ENCODE measurements at places on chromosomes 3 and 15.

DNA sequence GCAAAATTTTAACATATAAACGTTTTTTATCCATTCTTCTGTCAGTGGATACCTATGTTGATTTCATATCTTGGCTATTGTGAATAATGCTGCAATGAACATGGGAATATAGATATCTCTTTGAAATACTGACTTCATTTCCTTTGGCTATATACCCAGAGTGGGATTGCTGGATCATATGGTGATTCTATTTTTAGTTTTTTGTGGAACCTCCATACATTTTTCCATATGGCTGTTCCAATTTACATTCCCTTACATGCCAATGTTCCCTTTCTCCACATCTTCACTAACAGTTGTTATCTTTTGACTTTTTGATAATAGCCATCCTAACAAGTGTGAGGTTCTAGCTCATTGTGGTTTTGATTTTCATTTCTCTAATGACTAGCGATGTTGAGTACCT lies 344.6 kb downstream of the EPHA3 start:
- no peak for DNase-seq

DNA sequence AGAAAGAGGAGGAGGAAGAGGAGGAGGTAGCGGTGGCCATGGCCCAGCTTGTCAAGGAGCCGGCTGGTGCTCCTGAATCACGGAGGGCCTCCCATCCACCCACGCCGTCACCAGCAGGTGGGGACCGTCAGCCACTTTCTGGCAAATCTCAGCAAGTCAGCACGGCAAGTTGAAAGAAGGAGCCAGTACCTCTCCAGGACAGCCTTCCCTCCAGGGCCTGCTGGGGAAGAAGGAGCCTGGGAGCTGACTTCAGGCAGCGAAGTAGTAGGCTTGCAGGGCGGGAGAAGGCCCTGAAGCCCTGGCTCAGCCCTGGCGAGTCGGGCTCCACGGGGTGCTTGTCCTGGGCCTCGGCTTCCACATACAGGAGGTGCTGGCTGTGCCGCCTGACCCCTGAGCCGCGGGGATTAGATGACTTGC lies 99.2 kb upstream of the TRPM1 start:
- no peak for DNase-seq

GRCh38 chr15:60661080-60661645 lies 182.2 kb upstream of the ICE2 start:
- no peak for DNase-seq

DNA sequence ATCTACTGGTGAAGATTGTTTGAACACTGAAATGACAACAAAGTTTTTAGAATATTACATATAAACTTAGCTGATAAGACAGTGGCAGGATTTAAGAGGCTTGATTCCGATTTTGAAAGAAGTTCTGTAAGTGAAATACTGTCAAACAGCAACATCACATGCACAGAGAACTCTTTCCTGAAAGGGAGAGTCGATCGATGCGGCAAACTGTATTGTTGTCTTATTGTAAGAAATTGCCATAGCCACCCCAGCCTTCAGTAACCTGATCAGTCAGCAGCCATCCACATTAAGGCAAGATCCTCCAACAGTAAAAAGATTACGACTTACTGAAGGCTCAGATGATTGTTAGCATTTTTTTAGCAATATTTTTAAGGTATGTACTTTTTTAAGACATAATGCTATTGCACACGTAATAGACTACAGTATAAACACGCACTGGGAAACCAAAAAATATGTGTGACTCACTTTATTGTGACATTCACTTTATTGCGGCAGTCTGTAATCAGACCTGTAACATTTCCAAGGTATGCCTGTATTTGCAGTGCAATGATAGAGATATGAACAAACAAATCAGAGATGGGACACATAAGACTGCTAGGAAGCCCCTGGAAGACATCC lies 225.6 kb upstream of the UBE2E1 start:
- DNase-seq = no peak

- no peak for DNase-seq
Observed at GRCh38 chr15:96716075-96716474, 385.6 kb downstream of the NR2F2 start.

GRCh38 chr3:15536856-15537255 lies 15.3 kb upstream of the COLQ start:
- no peak for DNase-seq

DNA sequence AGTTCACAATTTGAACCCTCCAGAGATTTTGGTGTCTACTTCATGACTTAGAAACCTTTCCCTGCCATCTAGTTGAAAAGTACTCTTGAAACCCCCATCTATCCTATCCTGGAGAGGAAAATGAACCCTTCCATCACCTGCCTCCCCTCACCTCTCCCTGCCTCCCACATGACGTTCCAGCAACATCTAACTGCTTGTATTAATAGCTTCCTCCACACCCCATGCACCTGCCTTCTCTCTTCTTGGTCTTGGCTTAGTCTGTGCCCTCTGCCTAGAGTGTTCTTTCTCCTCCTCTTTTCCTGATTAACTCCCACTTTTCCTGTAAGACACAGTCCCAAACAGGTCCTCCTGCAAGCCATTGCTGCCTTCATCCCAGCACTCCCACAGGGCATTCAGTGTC lies 107.8 kb downstream of the LIPC start:
- DNase-seq = no peak

DNA sequence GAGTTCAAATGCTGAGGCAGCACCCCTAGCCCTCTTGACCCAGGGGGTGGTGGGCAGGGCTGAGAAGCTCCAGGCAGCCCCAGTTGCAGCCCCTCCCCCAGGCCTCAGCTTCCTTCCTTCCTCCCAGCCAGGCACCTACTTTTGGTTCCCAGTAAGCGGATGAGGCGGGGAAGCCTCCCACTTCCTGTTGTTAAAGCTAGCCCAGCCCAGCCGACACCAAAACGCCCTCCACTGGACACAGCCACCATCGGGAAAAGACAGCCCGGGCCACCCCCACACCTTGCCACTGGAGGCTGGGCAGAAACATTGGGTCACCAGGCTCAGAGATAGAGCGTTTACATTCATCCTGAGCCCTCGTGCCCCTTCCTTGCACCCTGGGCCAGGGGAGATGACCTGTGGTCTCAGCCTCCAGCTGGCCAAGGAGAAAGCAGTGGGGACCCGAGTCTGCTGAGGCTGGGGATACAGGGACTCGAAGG lies 3.5 kb downstream of the DUSP7 start:
- peak; percentile 36 for DNase-seq

GRCh38 chr3:124277144-124277890 lies 285.4 kb upstream of the ROPN1 start:
- no peak for DNase-seq

DNA sequence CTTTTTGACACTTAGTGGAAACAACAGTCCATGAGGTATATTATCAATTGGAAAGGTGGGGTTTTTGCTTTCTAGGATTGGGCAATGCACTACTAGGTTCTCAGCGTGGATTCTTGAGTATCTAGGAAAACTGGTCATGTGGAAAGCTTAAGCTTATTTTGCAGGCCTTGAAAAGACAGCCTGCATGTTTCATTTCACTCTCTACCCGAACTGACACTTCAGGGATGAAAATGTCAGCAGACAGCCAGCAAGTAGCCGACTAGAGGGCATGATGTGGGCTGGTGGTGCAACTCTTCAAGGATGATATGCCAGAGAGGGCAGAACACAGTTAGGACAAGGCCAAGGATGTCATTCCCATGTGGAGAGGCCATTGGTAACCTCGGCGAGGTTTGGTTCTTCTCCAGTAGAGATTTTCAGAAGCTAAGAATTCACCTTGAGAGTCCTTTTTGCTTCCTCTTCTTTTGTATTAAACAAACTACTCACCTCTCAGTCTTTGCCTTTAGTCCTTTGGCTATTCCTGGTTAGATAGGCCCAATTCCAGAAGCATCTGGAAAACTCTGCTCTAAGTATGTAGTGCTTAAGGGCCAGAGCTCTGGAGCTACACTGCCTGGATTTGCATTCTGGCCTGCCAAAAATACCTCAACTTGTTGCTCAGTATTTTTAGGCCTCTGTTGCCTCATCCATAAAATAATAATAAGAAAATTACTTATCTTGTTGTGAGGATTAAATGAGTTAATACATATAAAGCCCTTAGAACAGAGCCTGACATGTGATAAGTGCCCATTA lies 17.9 kb downstream of the LPP start:
- no peak for DNase-seq

GRCh38 chr3:110646496-110646895 lies 425.1 kb upstream of the NECTIN3 start:
- DNase-seq = no peak

GRCh38 chr15:80822676-80823075 lies 43.5 kb downstream of the CEMIP start:
- DNase-seq = no peak

- no peak for DNase-seq
Observed at GRCh38 chr3:52146811-52147210, 7.4 kb downstream of the POC1A start.

DNA sequence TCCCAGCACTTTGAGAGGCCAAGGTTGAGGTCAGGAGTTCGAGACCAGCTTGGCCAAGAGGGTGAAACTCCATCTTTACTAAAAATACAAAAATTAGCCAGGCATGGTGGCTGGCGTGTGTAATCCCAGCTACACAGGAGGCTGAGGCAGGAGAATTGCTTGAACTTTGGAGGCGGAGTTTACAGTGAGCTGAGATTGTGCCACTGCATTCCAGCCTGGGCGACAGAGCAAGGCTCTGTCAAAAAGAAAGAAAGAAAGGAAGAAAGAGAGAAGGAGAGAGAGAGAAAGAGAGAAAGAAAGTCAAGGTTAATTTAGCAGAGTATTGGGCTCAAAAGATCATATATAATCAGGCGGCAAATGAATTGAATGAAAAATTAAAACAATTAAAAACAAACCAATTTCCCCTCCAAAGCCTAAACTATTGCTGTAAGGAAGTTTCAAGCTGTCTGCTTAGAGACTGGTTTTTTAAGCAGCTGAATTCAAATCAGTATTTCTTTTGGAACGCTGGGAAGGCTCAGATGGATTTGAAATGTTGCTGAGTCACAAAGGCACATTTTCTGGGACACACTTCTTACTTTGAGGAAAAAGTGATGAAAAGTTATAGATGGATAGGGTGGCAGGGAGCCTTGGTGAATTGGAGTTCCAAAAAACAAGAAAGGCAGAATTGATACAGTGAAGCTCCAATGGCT lies 81.3 kb upstream of the BHLHE40 start:
- DNase-seq = no peak

DNA sequence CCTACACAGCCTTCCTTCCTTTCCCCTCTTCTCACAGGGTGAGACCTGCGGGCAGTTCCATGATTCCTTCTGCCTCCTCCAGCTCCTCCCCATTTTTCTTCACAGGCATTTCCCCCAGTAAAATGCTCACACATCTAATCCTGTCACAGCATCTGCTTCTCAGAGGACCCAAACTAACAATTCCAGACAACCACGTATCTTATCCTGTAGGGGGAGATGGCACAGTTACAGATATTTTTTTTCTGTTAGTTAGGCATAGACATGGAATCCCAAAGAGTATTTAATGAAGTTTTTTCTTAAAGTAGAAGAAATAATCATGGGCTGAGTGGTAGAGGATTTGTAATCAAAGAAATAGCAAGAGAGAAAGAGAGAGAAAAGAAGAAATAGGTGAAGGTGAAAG lies 373.1 kb upstream of the ADAMTS9 start:
- DNase-seq = no peak

GRCh38 chr3:72334681-72335457 lies 513.4 kb downstream of the SHQ1 start:
- DNase-seq = no peak

DNA sequence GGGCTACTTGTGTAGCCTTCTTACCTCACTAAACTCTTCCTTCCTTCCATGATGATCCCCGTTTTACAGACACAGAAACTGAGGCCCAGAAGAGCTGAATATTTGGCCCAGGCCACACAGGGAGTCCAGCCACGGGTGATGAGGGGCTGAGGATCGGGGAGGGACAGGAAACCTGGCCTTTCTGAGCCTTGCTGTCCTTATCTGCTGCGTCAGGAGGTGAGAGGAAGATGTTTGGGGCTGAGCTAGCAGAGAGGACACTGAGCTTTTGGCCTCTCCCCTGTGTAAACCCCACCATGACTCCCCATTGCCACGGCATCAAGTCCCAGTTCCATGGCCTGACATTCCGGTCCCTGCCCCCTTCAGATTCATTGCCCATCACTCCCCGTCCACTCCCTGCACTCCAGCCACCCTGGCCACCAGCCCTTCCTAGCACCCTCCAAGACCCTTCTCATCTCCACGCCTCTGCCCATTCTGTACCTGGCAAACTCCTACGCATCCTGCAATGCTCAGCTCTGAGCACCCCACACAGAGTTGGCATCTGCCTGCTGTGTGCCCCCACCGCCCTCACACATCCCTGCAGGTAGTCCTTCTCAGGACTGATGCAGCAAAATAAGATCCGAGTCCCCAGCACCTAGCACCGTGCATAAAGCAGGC lies 103.0 kb downstream of the FBLN2 start:
- DNase-seq = no peak

DNA sequence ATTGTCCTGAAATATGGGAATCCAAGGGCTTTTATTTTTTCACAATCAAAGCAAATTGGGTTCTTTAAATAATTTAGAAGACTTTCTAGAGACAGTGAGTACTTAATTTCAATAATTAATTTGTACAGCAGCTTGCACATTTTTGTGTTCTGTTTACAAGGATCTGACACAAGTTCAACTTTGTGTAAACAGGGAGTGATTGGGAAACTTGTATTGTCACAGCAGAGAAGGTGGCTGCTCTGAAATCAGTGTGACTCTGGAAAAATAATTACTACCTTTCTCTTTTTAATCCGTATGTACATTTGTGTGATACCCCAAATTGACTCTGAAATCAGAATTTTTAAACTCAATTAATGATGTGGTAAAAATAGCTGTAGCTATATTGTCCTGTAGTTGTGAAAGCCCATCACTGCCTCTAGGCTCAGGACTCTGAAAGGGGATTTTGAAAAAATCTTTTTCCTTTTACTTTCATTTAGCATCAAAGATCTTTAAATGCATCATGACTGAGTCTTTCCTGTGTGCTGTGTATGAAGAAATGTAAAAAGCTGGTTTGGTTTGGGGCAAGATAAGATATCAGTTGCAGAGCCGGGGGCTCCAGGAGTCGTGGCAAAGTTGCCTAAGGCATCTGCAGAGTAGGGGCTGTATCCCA lies 45.1 kb downstream of the MFSD1 start:
- DNase-seq = peak; percentile 15

GRCh38 chr15:89333959-89334509 lies 590 bp downstream of the POLG start:
- no peak for DNase-seq

DNA sequence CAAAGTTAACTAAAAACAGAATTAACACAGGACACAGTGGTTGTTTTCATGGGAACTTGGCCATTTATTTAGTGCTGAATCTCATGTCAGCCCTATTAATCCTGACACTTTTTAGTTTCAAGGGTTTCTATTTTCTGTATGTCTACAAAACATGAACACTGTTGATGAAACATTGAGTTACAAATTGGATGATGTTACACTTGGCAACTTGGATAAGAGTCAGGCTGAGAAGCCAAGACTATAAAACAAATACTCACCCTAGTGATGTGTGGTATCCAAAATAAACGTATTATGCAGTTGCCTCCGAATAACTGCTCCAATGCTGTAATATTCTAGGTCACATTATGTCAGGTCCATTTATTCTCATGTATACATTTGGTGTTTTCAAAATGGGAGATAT lies 349.6 kb downstream of the ZIC1 start:
- no peak for DNase-seq

- DNase-seq = no peak
Observed at GRCh38 chr3:193560870-193561269, 6.2 kb upstream of the ATP13A4 start.
